ENCODE measurements at places on chromosomes 6 and 20. TPM values are rescaled to one million over a fixed set of nuclear protein-coding genes. Genes with fewer than 3 reads are reported as not detected.

The BPI gene
- not detected for total RNA-seq

The SLC35F1 gene
- total RNA-seq = under 0.01 TPM

The TMC2 gene
- total RNA-seq = not detected

The PNRC1 gene
- 125 TPM for total RNA-seq

The OR2H1 gene
- total RNA-seq = not detected

The DEFB116 gene
- not detected for total RNA-seq

The IFNGR1 gene
- 73.3 TPM for total RNA-seq

The ZNF334 gene
- total RNA-seq = 1.4 TPM

The VSX1 gene
- not detected for total RNA-seq

The B3GALT4 gene
- total RNA-seq = not detected
